ENCODE measurements at places on chromosomes 11 and 22.

DNA sequence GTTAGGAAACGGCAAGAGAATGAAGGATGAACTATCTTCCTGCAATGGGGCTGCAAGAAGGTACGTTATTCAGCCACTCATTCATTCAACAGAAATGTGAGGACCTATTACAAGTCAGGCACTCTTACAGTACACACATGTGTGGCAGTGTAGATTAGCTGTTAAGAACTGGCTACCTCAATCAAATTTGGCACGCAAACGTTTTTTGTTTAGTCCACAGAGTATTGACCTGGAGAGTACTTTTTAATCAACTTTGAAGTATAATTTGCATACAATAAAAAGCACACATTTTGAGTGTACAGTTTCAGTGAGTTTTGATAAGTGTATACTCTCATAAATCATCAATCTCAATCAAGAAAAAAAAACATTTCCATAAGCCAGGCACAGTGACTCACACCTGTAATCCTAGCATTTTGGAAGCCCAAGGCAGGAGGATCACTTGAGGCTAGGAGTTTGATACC, 24.2 kb downstream of the MRTFA start:
- no peak for DNase-seq

DNA sequence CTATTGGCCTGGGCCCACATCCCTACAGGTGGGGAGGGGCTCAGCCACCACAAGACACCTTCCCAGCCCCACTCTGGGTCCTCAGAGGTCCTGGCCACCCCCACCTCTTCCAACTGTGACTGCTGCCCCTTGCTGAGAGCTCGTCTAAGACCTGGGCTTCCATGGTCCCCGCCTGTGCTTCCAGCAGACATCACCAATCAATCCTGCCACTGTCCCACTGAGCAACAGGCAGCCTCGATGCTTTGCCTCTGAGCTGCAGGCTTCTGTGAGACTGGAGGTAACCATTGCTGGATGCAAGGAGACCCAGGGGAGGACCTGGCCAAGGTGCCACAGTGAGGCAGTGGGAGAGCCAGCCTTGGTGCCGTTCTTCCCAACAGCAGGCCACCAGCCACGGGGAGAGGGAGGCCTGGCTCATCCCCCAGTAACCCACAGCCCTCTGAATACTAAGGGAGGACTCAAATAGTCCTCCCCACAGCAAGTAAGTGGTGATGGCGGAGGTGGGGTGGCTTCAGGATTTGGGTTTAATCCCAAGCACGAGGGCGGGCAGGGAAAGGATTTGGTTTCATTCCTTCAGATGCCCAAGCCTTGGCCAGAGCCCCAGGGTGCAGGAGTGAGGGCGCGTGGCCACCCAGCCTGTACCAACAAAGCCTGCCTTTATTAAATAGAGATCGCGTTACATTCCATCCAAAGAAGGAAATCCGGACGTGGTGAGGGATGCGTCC, 5.5 kb upstream of the FADS3 start:
- no peak for DNase-seq

GRCh38 chr11:34667810-34668582, 47.1 kb downstream of the EHF start:
- DNase-seq = no peak

DNA sequence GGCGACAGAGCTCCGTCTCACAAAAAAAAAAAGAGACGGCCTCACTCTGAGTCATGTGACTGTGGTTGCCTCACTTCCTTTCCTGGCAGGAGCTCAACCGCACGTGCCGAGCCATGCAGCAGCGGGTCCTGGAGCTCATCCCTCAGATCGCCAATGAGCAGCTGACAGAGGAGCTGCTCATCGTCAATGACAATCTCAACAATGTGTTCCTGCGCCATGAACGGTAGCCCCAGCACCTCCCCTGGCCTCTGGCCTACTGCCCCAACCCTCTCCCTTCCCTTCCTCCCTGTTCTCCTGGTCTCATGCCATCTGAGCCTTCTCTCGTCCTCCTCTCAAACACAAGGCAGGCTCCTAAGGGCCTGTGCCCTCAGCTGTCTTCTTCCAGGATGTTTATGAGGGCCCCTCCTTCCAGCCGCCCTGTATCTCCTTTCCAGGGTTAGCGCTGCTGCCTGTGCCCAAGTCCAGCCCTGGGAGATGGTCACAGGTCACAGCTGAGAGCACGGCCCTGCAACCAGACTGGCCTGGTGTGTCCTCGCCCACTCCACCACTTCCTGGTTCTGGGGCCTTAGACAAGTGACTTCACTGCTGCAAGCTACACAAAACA, 30.7 kb downstream of the TOM1 start:
- DNase-seq = peak; percentile 75

DNA sequence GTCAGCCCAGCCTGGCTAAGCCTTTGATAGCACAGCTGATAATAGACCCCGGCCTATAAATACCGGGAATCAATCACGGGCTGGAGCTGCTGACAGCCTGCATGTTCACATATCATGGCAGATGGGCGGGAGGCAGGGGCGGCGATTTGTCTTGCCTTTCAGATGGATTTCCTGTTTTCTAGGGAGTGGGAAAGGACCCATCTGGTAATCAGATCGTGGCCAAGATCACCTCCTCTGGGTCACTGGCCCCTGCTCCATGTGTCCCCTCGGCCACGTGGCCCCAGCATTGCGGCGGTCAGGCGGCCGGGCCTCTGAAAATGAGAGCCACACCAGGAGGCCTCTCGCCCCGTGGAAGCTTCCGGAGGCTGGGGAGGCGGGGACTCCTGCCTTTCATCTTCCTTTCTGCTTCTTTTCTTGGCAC, 36.6 kb downstream of the SMIM38 start:
- DNase-seq = no peak

GRCh38 chr22:24144056-24144777, 37.1 kb upstream of the SUSD2 start:
- no peak for DNase-seq

GRCh38 chr11:85029964-85030363, 597.2 kb downstream of the DLG2 start:
- peak; percentile 15 for DNase-seq

DNA sequence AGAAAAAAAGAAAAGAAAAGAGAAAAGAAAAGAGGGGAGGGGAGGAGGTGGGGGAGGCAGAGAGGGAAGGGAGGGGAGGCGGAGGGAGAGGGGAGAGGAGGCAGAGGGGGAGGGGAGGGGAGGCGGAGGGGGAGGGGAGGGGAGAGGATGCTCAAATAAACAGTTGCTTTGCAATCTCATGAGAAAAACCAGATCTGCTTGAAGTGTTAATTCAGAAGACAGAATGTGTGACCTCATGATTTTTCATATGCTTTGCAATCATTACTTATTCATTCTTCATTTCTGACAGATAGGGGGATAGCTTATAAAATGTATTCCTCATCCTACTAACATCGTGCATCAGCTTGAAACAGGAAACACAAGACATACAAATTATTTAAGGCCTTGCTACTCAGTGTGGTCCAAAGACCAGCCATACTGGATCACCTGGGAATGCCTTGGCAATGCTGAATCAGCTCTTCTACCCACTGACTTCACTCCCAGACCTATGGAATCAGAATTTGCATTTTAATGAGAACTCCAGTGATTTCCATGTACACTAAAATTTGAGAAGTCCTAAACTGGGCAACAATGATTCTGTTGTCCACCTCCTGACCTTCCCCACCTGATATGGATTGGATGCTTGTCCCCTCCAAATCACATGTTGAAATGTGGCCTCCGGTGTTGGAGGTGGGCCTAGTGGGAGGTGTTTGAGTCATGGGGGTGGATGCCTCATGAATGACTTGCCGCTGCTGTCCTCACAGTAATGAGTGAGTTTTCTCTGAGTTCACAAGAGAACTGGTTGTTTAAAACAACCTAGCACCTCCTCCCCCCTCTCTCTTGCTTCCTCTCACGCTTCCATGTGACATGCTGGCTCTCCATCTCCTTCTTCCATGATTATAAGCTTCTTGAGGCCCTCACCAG, 69.2 kb downstream of the CCDC34 start:
- peak; percentile 72 for DNase-seq

- no peak for DNase-seq
Observed at GRCh38 chr11:114180301-114181055, 115.7 kb upstream of the NNMT start.

DNA sequence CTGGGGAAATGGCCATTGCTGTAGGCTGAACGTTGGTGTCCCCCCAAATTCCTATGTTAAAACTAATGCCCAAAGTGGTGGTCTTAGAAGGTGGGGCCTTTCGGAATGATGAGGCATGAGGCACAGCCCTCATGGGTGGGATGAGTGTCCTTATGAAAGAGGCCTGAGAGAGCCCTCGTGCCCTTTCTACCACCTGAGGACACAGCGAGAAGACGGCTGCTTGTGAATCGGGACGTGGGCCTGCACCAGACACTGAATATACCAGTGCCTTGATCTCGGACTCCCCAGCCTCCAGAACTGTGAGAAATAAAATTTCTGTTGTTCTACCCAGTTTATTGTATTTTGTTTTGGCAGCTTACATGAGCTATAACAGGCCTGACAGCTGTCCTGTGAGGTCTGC, 162.9 kb upstream of the B3GAT1 start:
- no peak for DNase-seq

- no peak for DNase-seq
Observed at GRCh38 chr22:47408409-47408808, 646.0 kb downstream of the TBC1D22A start.

DNA sequence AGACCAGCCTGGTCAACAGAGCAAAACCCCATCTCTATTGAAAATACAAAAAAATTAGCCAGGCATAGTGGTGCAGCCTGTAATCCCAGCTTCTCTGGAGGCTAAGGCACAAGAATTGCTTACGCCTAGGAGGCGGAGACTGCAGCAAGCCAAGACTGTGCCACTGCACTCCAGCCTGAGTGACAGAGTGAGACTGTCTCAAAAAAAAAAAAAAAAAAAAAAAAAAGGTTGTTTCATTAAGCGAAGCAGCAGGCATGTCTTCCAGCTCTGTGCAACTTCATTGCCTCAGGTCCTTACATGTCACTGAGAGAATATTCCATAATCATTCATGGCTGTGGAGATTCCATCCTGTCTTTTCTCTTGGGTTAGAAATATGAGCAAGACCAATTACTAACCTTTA, 16.9 kb downstream of the GAB2 start:
- no peak for DNase-seq

GRCh38 chr11:33558097-33558496, 142.5 kb downstream of the C11orf91 start:
- no peak for DNase-seq

DNA sequence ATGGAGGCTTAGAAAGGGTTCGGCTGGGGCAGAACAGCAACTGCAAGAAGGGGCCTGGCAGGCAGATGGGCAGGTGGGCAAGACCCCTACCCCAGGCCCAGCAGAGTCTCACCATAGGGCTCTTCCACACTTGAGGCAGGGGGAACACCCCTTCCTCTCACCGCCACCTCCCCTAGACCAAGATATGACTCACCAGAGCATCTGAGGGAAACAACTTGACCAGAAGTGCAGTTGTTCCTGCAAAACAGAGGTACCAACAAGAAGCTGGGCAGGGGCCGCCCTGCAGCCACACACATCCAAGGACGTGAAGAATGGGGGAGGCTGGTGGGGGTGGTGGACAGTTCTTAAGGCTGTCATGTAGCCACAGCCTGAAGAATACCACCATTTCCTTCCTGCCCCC, 10.9 kb downstream of the TMPRSS5 start:
- no peak for DNase-seq

DNA sequence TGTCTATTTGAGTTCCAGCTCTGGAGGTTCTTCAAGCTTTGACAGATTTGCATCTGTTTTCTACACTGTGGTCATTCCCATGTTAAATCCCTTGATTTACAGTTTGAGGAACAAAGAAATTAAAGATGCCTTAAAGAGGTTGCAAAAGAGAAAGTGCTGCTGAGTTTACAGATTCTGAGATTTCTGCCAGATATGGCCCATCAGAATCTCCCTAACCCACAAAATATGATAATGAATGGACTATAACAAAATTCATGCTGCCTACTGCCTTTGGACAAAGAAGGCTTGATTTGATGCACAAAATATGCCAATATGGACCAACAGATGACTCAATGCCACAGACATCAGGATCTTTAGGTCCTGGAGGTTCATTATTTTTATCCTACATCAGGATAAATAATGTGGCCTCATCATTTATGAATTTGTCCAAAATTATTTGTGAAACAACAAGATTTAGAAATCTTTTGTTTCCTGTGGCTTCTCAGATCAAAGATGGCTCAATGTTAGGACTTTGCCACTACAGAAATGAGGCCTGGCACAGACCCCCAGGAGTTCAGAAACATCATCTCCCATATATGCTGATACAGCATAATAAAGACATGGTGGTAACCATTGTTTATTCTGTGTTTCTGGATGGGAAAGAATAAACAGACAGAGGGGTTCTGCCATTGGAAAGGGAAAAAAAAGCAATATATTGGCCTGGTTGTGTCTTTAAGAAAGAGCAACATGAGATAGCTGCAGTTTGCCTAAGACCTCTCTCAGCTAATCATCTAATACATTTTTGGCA, 6.7 kb downstream of the OR5AN1 start:
- DNase-seq = no peak

DNA sequence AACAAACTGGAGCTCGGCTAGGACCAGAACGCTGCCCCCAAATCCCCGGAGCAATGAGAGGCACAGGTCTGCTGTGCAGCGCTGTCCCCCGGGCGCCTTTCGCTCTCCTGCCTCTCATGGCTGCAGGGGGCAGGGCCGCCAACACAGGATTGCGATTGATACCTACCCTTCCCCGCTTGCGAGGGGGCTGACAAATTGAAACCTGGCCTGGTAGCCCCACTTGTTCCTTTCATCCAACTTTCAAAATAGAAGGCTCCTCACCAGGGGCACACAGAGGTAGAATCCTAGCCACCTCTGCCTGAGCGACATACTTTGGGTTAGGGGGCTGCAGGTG, 642 bp upstream of the CASTOR1 start:
- DNase-seq = no peak

DNA sequence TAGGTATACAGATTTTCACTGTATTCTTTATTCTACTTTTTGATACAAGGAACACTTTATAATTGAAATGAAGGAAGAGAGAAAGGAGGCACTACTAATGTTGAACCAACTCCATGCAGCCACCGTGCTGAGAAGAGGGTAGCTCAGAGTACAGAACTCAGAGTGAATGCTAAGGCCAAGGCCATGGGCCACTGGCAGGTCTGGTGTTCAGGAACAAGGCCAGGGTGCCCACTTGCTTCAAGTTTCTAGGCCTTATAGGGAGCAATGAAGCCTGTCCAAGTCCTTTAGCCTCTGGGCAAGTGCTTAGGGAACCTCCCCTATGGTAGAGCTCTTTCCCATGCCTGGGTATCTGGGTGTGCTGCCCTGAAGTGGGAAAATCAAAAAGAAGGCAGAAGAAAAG, 235.0 kb downstream of the TENM4 start:
- DNase-seq = no peak

DNA sequence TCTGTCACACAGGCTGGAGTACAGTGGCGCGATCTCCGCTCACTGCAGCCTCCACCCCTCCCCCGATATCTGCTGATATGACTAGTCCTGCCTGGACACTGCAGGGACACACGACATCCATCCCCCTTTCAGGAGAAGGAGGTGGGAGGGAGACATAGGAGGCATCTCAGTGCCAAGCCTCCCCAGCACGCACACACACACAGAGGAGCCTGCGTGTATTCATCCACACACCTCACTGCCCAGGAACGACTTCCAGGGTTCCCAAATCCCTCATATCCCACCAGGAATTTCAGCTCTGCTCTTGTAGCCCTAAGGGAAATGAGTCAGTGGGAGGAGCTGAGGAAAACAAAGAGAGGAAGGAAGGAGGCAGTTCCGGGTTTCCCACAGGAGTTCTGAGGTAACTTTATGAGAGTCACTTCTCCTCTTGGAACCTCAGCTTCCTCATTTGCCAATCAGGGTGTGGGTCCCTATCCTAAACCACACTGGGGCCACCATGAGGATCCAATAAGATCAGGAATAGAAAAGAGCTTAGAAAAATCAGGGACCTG, 37.2 kb upstream of the ACER3 start:
- DNase-seq = peak; percentile 95
